ENCODE measurements at places on chromosomes 16 and 17.
A peak's percentile ranks its signal among the peaks of the same experiment; 100 is the strongest.

GRCh38 chr16:25073854-25074253 lies 37.7 kb upstream of the LCMT1 start:
- no peak for DNase-seq

DNA sequence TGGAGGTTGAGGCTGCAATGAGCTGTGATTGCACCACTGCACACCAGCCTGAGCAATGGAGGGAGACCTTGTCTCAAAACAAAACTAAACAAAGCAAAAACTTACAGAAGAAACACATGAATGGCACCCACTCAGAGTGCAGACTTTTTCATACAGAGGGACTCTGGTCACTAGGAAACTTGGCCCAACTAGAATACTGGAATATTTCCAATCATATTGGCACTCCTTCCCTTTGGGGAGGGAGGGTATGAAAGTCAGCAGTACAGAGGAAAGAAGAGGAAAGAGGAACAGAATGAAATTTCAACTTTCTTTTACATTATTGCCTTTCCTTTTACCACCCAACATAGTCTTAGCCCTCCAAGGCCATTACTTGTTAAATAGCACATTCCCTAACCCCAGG lies 28.2 kb downstream of the CMTR2 start:
- DNase-seq, result no peak

DNA sequence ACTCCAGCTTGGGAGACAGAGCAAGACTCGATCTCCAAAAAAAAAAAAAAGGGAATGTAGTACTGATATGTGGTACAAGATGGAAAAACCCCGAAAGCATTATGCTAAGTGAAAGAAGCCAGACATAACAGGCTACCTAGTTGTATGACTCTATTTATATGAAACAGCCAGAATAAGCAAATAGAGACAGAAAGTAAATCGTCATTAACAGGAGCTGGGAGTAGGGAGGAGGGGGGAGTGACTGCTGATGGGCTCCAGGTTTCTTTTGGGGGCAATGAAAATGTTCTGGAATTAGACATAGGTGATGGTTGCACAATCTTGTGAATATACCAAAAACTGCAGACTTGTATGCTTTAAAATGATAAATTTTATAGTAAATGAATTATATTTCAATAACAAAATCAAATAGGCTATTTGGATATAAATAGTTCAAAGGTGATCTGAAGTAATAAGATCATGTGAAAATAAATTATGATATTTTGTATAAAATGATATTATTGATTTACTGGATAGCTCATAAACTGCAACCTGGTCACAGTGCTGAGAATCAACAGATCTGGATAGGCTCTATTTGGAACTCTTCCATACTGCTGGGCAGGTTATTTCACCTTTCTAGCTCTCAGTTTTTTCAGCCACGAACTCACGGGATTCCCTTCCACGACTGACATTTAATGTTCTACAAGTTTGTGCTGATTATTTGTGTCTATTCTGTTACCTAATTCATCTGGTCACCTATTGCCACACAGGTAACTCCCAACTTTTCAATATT lies 27.1 kb downstream of the ZNF652 start:
- DNase-seq, result no peak

- no peak for DNase-seq
Measured at GRCh38 chr16:49283376-49284049, 1.9 kb upstream of the CBLN1 start.

DNA sequence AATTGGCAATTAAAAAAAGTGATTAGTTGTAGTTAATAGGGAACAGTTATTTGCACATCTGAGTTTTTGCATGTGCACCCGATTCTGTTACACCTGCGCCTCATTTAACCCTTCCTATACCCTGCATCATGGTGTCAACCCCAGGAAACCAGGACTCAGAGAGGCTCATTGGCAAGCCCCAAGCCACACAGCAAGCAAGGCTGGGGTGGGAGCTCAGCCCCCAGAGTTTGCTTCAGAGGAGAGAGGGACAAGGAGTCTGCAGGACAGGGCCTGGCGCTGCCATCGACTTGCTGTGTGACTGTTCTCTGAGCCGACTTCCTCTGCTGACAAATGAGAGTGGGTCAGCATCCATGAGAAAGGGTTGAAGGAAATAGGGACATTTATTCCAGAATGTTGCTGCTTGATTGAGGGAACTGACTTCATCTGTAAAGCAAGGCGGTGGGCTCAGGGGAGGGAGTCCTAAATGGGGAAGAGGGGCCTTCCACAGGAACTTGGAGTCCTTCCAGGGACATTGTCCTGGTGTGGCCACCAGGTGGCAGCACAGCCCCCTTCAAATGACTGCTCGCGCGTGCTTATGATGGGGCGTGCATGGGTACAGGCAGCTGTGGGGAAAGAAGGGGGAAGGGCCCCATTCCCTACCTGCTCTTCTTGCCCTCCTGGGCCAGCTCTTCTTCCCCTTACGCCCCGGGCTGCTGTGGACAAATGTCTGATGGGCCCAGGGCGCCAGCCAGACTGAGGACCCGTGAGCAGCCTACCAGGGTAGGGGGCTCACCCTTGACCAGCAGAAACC lies 51.6 kb downstream of the NT5M start:
- peak; percentile 55 for DNase-seq

- DNase-seq, result no peak
Measured at GRCh38 chr16:81567987-81568748, 123.6 kb downstream of the CMIP start.

DNA sequence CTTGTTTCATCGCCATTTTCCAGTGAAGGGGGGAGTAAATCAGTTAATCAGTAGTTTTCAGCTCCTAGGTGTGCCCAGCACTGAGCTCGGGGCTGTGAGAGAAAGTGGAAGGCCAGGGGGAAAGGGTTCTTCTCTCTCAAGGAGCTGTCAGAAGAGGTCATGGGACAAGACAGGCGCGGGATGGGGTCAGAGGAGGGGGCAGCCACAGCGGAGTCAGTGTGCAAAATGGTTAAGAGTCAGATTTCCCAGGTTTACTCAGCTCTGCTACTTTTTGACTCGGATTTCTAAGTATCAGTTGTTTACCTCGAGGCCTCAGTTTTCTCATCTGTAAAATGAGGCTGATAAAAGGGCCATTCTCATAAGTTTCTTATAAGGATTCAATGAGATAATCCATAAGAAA lies 4.3 kb upstream of the XYLT1 start:
- DNase-seq, result no peak

GRCh38 chr17:67800495-67800928 lies 24.8 kb upstream of the BPTF start:
- DNase-seq, result peak; percentile 51

DNA sequence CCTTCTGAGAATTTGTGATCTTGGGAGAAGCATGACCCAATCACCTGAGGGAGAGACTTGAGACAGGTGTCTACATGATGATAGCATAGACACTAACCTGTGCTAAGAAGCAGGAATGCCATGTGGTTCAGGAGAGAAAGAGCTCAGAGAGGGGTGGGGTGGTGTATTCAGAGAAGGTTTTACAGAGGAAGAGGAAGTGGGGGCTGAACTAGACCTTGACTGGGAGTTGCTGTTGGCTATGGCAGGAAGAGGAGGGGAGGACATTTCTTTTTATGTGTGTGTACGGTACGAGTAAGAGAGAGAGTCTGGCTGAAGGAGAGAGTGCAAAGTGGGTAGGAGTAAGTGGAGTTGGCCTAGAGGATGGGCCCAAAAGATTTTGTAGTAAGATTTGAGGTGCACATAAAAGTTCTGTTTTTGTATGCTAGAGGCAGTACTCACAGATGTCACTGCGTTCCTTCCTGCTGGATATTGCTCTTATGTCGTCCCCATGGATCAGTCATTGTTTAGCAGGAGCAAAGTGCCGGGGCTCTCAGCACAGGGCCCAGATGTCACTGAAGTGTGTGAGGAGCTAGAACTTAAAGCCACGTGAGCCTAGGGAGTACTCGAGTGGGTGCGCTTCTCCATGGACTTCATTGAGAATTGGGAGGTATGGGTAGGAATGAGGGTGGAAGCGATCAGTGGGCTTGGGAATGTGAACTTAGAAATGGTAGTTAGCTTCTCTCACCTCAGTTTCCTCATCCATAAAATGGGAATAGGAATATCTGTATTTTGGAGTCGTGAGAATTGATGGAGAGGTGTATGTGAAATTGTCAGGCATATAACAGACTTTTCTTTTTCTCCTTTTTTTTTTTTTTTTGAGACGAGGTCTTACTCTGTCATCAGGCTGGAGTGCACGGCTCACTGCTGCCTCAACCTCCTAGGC lies 22.1 kb downstream of the SLC7A6 start:
- DNase-seq, result no peak

- no peak for DNase-seq
Measured at GRCh38 chr17:31114956-31115555, 20.3 kb downstream of the NF1 start.

DNA sequence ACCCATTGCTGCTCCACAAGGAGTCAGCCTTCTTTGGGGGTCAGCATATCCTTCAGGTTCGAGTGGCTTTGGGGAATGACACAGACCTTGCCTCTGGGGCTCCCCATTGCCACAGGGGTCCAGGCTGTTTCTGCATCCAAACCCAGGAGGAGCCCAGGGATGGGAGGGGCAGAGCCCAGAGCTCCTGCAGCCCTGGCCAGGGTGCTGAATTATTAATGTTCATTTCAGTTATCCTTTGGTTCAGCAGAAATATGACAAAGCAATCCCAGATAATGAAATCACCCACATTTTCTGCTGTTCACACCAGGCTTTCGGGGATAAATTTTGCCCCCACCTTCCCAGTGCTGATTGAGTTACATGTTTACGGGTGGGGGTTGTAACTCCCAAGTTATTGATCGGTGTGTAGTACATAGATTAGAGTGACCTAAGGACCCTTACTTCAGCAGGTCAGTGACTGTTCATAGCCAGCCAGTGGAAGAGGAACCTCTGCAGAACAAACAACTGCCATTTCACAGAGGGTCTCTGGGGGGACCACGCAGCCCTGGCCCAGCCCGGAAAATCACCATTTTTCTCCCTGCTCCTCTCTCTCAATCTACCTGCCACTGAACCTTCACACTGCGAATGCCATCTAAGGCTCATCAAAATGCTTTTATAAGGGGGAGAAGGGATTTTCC lies 240.3 kb upstream of the N4BP1 start:
- DNase-seq, result no peak

GRCh38 chr17:28029044-28029443 lies 13.4 kb upstream of the NLK start:
- no peak for DNase-seq

DNA sequence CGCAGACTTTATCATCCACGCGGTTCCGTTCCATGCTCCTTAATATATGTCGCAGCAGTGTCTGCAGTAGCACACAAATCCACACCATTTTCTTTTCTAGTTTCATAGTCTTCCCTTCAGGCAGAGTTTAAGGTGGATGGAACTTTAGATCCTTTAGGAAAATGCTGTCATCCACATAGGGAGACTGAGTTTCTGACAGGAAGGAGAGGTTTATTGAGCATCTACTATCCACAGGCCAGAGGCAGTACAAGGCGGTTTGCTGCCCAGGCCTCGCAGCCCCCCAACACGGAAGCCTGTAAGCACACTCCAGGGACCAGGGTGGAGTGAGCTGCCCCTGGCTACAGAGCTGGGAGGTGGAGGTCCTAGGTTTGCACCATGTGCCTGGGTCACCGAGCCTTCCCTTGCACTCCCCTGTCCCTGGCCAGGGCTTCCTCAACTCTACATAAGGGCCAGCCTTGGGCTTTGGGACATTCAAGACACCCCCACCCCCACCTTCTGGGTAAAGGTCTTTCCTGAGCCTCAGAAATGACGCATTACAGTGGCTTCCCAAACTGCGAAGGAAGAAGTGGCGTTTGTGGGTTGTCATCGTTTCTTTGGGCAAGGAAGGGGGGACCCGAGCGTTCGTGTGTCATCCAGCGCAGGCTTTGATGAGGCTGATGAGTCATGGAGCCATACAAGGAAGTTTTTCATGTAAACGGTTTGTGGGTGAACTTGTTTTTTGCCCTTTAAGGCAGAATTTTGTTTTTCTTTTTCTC lies 146.5 kb upstream of the PLCG2 start:
- DNase-seq, result no peak

- DNase-seq, result no peak
Measured at GRCh38 chr16:61926766-61927165, 109.5 kb downstream of the CDH8 start.

DNA sequence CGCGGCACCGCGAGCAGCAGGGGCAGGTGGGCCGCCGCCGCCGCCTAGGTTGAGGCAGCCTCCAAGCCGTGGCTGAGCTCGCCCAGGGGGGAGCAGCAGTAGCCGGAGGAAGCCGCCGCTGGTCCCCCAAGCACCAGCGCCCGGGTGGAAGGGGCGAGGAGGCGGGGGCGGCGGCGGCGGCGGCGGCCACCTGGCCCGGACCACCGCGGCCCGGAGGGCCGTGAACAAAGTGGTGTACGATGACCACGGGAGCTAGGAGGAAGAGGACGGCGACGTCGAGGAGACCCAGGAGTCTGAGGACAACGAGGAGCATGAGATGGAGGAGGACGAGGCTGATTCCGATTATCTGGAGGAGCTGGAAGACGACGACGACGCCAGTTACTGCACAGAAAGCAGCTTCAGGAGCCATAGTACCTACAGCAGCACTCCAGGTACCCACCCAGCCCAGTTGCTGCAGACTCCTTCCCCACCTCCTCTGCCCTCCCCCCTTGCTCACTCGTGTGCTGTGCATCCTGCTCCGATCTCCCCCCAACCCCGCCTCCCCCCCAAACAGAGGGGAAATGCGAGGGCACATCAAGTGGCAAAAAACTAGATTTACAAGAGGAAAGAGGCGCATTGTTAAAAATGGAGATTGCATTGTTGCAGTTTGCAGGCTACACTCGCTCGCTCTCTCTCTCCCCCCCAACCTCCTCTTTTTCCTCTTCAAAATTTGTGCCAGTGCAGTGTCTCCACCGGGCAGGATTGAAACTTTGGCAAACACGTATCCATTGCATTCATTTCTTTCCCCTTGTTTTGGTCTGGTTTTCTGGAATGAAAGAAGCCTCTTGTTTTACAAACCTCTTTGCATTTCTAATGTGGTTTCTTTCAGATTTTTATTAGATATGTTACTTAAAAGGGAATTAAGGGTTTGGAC lies 41.8 kb upstream of the AMZ2 start:
- no peak for DNase-seq

GRCh38 chr16:55443434-55444346 lies 35.3 kb upstream of the MMP2 start:
- DNase-seq, result no peak

DNA sequence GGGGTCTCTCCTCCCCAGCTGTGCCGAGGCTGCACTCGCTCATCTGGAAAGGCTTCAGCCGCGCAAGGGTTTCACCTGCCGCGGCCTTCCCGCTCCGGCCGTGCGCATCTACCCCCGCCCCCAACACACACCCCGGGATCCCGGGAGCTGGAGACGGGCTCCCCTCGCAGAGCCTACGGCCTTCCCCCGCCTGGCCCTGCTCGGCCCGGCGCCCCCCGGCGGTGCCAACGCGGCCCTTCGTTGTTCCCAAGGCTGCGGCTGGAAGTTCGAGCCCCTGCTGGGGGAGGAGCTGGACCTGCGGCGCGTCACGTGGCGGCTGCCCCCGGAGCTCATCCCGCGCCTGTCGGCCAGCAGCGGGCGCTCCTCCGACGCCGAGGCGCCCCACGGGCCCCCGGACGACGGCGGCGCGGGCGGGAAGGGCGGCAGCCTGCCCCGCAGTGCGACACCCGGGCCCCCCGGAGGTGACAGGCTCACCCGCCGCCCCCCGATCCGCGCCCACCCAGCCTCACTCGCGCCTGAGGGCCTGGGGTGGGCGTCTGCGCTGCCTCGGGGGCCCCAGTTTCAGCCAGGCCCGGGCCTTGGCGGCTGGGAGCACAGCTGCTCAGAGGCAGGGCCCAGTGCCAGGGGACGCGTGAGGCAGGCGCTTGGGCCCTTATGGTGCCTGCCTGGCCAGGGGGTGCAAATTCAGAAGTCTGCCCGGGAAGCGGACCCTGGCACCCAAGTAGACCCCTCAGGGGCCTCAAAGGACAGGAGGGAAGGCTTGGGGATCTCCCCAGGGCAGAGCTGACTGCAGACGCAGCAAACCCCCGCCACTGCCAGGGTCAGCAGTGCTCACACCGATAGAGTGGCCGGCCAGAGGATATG lies 11.2 kb downstream of the GALK1 start:
- DNase-seq, result peak; percentile 69

- DNase-seq, result no peak
Measured at GRCh38 chr16:24758373-24758772, 28.9 kb downstream of the TNRC6A start.
